ENCODE measurements at places on chromosomes 5 and 9.

DNA sequence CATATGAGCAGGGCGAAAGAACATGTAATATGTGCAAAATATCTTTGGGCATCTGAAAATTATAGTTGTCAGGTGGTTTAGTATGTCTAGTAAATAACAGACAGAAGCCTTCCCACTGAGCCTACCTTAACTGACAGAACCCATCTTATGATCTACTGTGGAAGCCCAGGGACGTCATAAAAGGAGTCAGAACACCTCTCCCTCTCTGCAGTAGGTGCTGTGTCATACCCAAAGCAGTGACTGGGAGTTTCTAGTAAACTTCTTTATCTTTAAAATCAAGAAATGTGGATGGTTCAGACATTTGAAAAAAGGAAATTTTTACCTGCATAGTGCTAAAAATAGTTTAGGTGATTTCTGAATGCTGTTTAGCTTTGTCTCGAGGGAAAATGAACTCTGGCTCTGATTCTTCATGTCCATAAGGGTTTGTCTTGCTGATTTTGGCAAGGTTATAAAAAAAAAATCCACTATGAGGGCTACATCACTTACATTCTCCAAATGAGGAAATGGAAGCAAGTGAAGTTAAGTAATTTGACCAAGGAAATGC is 104.0 kb downstream of the NUDT12 start:
- DNase-seq, result no peak

DNA sequence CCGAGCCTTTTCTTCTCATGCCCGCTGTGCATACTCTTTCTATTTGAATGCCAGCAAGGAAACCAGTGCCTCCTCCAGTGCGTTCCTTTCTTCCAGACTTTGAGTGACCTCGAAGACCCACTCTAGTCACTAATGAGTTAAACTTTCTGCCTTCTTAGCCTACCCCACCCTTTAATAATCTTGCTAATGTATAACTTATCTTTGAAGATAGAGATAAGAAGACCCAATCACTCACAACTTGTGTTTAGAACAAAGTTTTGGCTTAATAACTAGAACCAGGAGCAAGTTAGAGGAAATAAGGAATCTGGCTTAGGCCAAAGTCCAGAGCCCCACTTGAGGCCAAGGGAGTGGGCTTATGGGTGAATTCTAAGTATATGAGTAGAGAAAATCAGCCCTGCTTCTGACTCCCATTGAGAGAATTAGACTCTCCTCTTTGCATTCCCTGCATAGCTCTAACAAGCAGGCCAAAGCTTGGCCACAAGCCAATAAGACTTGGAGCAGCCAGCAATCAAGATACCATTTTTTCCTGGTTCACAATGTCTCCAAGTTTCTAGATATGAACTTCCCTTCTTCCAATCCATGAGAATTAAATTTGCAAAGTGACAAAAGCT is 181.5 kb upstream of the PIK3R1 start:
- peak; percentile 6 for DNase-seq

DNA sequence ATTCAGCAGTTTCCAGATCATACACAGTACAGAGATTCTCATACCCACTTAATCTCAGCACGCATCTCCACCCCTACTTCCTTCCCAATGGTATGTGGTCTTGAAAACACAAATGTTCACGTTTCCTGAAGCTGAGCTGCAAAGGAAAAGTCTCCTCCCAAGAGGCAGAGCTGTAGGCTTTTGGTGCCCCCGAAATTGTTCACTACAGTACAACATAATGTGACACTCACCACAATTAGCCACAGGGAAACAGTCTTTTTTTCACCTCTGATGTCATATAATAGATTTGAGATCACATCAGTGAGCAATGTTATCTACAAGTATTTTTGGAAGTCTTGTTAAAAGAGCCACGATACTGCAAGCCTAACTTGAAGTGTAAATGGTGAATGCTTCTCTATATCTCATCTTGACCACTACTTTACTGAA is 40.2 kb downstream of the NFIB start:
- DNase-seq, result no peak

DNA sequence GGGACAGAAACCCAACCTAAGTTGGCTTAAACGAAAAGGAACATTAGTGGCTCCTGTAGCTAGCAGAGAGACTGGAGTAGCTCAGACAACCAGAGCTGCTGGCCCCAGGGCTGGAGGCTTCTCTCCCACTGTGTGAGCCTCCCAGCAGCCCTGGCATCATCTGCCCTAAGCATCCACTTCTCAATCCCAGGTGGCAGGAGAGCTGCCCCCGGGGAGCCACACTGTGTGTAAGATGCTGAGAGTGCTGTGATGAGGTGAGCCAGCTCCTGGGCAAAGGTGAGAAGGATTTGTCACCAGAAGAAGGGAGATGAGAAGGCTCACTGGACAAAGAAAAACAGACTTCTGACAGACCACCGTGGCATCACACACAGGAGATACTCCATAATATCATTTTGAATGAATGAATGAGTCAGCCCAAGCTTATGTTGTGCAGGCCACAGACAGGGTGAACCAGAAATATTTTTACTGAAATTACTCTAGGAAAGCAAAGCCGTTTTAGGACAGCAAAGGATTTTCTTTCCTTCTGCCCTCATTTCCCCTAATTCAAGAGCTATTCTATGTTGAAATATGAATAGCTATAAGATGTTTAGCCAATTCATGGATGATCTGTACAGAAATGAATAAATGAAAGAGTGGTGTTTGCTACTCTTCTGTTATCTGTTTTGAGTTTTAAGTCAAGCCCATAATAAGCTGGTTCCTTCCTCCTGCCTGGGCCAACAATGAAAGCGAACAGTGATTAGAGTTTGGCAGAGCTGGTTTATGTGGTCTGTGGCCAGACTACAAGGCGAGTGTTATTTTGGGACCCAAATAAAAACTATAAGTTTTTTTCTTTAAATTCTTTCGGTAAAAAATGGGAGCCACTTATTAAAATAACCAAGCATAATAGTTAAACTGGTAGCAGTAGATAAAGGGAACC is 57.4 kb upstream of the ECM2 start:
- no peak for DNase-seq

DNA sequence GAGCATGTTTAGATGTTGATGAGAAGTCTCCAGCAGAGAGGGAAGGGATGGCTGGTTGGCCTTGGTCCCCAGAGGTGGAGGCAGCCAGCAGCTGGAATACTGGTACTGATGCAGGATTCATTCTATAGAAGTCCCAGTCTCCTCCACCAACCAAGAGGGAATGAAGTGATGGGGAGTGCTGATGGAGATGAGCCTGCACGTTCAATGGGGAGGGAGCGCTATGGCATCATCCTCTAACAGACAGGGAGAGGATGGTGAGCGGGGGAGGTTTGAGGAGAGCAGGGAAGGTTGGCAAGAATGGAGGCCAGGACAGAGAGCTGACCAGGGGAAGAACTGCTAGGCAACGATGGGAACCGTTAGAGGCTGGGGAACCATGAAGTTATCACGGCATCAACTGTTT is 159.8 kb upstream of the MVB12B start:
- no peak for DNase-seq

- no peak for DNase-seq
Observed at GRCh38 chr9:131943351-131943841, 136.3 kb downstream of the MED27 start.

DNA sequence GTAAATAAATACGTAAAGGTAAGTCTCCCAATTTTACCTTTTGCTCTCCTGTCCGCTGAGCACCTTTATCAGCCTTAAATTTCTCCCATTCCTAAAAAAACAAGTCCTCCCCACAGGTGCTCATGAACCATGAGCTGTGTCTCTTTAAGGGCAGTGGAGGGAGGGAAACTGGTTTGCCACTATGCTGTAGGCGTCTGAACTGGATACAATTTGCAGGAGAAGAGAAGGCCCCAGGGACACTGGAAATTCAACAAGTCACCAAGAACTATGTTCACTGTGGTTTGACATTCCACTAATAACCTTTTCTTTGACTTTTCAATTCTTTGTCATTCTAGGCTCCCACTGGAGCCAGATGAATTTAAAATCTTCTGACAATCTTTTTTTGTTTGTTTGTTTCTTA is 72.2 kb downstream of the LHFPL2 start:
- no peak for DNase-seq

DNA sequence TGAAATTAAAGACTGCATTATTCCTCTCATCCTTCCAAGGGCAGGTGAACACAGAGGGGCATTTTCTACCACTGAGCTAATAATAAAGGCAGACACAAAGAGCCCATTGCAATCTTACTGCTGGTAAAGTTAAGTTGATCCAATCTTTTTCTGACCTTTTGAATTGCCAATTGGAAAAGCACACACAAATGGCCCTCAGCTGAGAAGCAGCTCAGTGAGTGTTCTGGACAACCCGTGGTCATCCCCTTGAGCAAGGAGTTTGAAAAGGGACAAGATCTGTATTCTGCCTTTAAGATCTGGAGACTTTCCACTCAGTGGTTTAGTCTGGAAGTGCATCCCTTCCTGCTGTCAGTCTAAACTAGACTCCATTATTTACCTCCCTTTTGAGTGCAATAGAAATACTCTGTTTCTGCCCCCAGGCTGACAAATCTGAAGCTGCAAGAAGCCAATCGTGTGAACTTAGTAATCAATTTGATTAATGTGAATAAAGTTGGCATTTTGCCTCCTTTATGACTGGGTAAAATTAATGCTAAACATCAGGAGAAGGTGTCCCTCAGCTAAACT is 835.7 kb downstream of the MAT2B start:
- DNase-seq, result no peak

DNA sequence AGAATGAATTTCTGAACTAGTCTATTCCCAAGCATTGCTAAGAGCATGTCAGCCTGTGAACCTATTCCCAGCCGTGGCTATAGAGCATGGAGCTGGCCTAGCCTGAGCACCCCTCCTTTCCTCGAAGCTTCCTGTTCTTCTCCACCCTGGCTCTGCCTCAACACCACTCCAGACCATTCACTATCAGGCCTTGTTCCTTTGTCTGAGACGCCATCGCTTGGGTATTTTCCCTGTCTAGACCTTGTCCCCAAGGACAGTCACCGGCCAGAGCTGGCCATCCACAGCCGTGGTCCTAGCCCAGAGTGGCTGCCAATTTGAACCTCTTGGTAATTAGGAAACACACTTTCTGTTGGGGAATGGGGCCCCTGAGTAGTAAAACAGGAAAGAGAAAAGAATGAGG is 105.8 kb downstream of the LIFR start:
- DNase-seq, result no peak

DNA sequence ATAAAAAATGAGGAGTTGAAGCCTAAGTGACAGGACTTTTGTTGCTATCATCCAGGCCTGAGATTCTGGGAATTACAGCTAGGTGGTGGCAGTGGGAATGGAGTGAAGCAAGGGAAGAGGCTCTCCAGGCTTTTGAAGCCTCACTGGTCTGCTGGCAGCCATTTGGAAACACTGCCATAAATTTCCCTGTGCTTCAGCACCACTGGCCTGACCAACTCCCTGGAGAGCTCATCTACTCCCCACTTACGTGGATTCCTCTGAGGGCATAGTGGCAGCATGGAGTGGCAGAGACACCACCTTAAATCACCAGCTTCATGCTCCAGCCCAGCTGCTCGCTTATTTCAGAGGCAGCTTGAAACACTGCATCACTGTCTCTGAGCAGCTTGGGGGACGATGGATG is 518.2 kb downstream of the TLR4 start:
- DNase-seq, result no peak

DNA sequence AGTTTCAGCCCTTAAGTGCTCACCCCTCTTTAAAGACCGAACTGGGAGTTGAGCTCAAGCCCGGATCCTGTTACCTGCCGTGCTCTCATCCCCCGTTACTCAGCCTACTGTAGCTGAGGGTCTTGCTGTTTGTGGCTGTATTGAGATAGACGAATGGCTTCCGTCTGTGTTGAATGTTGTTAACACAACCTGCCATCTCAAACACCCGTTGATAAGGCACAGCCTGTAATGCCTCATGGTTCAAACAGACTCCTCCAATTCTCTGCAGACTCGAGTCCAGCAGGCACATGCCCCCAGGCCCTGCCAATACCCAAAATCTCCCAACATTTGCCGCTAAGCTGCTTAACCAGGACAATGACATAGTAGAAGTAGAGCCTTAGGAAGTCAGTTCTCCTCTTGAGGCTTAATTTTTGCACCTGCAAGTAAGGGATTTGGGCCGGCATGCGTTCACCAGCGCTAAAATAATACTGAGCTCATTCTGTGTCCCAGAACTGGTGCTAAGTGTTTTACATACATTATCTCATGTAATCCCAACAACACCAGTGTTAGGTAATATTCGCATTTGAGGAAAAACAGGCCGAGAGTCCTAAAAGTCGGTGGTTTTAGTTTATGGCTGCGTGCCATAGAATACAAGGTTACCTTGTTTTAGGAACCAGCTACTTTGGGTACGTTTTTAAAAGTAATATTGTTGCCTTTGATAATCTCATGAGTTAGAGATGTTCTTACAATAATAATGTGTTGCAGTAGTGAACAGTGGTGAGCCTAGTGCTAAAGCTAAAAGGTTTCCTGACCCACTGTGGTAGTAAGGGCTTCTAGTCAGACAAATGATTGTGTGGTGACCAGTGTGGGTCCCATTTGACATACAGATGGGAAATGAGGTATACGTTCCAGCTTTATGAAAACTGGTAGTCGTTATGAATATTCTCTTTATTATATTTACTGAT is 1.5 kb upstream of the RFX3 start:
- peak; percentile 71 for DNase-seq

DNA sequence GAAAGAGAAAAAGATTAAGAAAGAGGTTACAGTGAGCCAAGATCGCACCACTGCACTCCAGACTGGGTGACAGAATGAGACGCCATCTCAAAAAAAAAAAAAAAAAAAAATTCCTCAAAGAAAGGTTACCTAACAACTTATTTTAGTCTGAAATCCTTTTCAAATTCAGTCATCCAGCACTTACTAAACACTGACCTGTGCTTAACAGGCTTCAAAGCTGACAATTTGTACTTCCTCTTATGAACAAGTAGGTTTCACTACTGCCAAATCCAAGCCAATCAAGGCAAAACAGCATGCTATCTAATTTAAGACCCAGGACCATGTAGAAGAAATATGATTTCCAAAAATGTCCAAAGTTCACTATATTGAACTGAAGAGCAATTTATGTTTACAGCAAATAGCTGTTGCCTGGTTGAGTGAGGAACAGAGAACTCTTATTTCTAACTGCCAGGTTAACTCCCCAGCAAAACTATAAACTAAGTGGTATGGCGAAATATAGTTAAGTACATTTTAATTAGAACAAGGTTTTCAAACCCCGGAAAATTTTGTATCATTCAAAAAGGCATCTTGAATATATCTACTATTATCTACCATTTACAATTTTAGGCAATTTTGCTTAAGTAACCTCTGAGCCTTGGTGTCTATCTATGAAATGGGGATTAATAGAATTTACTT is 13.4 kb downstream of the PWWP2A start:
- peak; percentile 43 for DNase-seq

GRCh38 chr9:100096378-100096916 is 2.4 kb downstream of the ERP44 start:
- DNase-seq, result no peak

DNA sequence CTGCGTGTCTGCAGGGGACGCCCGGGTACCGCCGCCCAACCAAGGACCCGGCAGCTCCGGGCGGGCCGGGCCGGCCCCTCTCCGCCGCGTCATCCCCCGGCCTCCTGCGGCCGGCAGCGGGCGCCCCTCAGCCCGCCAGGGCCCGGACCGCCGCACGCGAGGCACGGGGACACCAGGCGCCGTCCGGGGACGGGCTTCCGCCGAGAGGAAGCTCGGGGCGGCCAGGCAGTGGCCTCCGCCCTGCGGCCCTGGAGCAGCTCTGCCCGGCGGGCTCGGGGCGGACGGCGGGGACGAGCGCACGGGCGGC is 373 bp downstream of the FBXW5 start:
- peak; percentile 62 for DNase-seq

GRCh38 chr5:10655972-10656830 is 92.3 kb downstream of the ANKRD33B start:
- DNase-seq, result no peak

- DNase-seq, result no peak
Observed at GRCh38 chr5:153813901-153814300, 224.8 kb downstream of the FAM114A2 start.

All from hematopoietic multipotent progenitor cell treated with erythropoietin and hydrocortisone succinate and interleukin-3 and kit ligand, for 6 days (in vitro differentiated cells).